Osteocyte (in vitro differentiated cells): ENCODE measurements at places on chromosomes 1 and 21. TPM values are rescaled to one million over a fixed set of nuclear protein-coding genes. Genes with fewer than 3 reads are reported as not detected.

The PTCH2 gene
- 1.4 TPM in 2 replicates for total RNA-seq

The OR2T29 gene
- total RNA-seq = not detected in 2 replicates

DNA sequence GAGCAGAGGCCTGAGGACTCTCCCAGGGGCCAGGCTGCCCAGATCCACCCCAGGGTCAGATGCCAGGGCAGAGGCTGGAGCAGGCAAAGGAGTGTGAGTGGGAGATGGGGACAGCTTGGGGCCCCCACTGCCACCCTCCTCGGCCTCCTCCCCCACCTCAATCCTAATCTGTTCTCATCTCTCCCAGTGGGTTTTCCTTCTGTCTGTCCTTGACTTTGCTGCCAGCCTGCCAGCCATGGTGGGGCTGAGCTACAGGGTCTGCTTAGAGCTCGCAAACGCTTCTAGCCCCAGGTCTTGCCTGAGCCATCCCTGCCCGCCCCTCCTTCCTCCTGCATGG lies 65.3 kb downstream of the MEGF6 start:
- no peak for DNase-seq

DNA sequence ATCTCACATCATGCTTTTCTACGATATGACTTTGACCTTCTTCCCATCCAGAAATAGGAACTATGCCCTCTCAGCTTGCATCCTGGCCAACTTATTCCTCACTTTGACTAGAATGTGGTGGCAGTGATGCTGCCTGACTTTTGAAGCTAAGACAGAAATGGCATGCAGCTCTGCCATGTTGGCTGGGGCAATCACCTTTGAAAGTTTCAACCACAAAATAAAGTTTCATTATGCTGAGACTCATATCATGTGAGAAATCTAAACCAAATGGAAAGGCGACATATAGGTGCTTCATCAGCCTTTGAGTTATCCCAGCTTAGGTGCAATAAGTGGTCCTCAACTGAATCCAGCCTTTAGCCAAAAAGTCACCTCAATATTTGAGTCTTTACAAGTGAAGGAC lies 370.0 kb upstream of the CHRM3 start:
- no peak for DNase-seq

DNA sequence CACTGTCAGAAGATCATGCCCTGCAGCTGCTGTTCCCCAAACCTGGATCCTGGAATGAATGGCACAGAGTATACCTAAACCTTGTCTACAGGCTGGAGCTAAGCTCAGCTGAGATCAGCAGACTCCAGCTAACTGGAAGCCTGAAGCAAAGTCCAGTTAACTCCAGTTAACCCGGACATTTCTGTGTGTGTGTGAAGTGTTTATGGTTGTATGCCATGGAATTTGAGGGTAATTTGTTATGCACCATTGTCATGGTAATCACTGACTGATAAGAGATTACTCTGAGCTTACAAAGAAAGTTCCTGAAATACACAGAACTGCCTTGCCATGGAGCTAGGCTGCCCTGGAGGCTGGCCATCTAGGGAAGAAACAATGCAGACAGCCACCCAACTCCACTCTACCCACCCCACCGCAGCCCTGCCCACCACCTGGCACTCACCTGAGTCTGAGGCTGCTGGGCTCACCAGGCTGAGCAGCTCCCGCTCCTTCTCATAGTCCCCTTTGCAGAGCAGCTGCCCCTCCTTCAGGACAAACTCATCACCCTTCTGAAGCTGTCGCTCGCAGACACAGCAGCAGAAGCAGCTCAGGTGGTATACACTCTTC lies 107.4 kb downstream of the LMX1A start:
- DNase-seq = no peak

DNA sequence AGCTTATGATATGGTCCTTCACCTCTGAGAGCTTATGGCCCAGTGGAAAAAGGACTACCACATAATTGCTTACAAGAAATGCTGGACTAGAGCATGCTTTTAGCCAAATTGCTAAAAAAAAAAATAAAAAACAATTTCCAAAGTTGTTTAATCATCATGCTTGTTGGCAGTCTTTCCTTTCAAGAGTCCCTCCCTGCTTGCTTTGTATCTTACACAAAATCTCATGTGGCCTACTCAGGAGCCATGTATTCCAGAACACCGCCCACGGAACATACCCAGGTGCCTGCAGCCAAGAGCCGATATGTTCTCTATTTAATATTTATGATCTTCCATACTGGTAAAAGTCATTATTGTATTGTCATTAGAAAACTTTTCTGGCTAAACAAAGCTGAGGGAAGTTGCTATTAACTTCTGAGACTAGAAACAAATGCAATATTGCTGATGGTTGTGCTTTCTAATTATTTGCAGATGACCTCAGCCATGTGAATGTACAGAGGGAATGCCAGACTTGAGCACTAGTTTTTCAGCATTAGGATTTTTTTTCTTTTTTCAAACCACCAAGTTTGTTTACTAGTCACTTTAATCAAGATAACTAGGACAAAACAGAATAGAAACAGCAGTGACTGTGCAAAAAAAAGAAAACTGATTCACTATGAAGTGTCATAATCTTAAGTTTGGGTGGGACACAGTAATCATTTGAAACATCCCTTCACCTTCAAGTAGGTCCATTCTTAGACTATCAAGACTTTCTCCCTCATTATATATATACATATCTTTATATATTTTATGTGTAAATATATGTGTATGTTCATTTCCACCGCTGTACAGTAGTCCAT lies 129.3 kb upstream of the GORAB start:
- DNase-seq = no peak

GRCh38 chr1:31793086-31793485 lies 22.7 kb downstream of the SPOCD1 start:
- DNase-seq = no peak

- DNase-seq = no peak
Measured at GRCh38 chr1:152112101-152112884, 3.0 kb downstream of the TCHH start.

DNA sequence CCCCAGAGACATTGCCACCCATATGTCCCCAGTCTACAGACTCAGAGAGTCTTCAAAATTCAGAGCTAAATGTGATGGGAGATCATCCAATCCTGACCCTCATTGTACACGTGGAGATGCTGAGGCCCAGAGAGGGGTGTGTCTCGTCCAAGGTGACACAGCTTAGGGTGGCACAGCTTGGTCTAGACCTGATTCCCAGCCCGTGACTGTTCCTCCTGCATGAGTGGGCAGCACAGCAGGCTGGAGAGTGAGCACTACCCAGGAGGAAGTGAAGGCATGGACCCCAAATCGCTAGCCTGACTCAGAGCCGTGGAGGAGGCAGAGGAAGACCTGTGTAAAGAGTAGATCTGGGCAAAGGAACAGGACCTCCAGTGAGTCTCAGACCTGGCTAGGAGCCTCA lies 16.4 kb downstream of the S100A7 start:
- DNase-seq = peak; percentile 66

GRCh38 chr1:179190861-179191260 lies 38.6 kb downstream of the ABL2 start:
- DNase-seq = no peak

DNA sequence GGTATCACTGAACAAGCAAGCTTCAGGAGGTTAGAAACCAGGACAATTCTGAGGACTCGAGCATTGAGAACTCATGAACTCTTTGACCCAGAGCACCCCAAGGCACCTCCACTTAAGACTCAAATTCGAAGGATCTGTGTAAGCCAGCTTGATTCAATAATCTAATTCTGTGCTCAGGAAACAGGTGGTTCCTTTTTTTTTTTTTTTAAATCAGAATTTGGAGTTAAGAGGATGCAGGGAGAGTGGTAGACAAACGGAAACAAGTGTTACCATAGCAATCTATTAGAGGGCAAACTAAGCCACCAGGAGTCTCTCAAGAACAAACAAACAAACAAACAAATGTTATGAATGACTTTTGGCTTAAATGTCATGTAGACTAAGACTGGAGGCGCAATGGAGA lies 53.8 kb upstream of the DPH5 start:
- DNase-seq = no peak

DNA sequence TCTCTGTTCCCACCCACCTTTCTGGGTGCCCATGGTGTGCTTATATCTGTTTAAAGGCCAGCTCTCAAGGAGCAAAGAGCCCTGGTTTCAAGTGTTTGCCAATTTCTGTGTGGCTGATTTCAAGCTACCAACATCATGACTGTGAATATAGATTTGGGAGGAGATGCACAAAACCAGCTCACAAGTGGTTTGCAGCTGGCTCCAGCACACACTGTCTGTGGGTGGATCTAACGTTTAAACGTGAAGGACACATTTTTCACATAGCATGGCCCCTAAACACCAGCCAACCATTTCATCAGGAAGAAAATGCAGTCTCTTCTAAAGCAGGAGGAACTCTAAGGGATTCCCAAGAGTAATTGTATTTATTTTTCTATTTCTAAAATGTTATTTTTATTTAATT lies 65.2 kb downstream of the FCRL5 start:
- no peak for DNase-seq

DNA sequence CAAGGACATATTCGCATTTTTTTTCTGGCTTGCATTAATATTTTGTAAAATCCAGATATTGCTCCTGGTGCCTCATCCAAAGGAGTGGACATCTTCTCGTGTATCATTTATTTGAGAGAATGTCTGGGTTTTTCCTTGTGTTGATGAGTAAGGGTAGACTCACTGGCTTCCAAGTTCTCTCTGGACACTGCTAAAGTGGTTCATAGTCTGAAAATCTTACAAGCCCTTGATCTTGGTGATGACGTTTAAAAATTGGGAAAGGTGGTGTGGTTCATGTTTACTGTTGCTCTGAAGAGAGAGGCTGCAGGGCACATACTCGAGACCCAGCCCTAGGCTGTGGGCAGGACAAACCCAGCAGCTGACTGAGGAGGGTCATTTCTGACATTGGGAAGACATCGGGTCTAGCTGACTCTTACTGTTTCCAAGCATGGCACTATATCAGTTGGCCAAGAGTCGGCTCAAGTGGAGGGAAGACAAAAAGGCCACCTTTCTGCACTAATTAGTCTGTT lies 296.2 kb downstream of the LMX1A start:
- DNase-seq = no peak
